ENCODE measurements at places on chromosomes 2 and 18.

DNA sequence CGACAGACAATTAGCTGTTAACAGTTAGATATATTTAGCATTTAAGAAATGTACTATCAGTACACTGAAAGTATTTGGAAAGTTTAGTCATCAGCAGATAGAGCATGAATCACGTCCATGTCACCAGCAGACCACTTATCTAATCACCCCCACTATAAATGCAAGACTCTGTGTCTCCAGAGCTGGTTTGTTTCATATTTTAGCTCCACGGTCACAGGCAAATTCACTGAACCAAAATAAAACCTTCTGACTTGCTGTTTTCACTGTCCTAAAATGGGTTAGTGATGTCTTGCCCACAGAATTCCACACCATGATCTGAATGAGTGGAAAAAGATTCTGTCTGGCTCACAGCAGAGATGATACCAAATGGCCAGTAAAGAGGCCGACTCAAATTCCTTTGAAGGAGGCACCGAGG is 64.9 kb downstream of the CDH2 start:
- DNase-seq, result no peak

DNA sequence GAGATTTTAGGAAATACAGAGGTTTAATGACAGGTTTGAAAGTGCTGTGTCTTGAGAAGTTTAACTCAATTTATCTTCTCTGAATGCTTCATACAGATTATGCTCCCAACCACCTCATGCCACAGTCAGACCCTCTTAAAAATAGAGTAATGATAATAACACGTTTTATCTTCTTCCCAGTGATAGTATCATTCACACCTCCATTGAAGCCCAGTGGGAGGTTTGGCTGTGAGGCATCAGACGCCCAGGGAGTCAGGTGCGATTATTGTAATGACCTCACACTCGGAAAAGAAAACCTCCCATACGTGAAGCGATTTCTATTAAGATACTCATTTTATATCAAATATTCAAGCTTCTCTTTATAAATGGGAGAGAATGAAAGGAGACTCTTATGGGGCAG is 366.3 kb downstream of the SETBP1 start:
- DNase-seq, result no peak

DNA sequence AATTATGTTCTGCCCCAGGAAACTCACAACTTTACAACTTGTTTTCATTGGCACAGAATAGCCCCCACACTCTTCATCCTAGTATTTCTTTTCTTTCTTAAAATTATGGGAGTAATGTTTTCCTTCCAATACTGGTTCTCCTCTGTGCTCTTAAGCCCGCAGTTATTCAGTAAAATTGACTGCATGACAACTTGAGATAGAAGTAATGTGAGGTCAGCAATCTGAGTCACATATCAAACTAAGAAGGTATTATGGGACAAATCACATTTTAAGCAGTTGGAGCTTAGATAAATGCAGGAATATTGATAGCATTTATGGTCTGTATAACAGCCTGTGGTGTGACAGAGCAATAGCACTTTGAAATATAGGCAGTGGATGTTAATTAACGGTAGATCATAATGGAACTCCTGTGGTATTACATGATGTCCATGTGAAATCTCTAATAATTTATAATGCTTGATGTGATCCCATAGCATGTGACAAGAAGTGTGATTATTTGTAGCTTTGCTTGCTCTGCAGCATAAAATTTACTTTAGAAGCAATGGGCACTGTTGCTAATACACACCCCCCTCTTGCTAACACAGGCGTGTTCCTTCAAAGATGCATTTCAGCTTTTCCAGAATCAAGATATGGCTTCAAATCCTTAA is 351.4 kb upstream of the CDH20 start:
- no peak for DNase-seq

DNA sequence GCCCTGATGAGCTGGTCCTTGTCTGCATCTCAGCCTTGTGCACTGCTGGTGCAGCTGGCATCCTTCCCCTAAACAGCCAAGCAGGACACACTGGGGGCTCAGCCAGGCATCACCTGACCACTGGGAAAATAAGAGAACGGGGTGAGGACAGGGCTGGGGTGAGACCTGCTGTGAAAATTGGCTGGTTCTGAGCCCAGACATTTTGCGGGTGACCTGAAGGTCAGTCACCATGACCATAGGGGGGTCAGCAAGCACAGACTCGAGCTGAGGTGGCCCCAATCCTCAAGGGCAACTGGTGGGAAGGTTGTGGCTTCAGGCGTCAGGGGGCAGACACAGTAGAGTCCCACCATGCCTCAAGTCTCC is 144.9 kb upstream of the TWIST2 start:
- DNase-seq, result no peak

DNA sequence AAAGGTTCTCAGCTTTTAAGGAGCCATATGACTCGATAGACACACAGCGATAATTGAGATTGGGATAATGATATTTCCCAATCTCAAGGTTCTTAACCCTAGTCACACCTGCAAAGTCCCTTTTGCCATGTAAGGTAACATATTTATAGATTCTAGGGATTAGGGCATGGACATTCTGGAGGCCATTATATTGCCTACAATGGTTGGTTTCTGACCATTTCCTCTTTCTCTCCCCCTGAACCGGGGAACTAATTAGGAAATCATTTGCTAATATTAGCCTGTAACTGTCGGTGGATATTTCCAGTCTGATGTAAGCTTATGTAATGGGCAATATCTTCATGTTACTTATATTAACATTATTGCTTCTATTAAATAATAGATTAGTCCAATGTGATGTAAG is 40.8 kb upstream of the ARHGAP15 start:
- no peak for DNase-seq

- DNase-seq, result no peak
Observed at GRCh38 chr2:29936020-29936419, 14.6 kb upstream of the ALK start.

DNA sequence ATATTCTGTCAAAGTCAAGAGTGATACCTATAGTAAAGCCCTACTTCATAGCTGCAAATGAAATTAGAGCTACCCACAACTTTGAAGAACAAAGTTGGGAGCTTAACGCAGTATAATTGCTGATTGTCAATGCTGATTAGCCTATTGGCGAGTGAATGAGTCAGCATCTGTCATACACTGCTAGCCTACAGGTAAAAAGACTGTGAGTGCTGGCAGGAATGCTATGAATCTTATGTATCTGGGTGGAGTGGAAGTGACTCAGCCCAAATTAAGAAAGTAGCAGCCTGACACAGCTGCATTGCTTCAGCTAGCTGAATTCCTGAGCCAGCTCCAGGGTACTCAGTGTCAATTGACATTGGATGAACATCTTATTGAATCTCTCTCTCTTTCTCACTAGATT is 179.4 kb upstream of the DCC start:
- DNase-seq, result peak; percentile 71

- DNase-seq, result no peak
Observed at GRCh38 chr18:2326999-2327398, 244.3 kb downstream of the METTL4 start.

- DNase-seq, result no peak
Observed at GRCh38 chr2:184049566-184049965, 548.8 kb upstream of the ZNF804A start.

DNA sequence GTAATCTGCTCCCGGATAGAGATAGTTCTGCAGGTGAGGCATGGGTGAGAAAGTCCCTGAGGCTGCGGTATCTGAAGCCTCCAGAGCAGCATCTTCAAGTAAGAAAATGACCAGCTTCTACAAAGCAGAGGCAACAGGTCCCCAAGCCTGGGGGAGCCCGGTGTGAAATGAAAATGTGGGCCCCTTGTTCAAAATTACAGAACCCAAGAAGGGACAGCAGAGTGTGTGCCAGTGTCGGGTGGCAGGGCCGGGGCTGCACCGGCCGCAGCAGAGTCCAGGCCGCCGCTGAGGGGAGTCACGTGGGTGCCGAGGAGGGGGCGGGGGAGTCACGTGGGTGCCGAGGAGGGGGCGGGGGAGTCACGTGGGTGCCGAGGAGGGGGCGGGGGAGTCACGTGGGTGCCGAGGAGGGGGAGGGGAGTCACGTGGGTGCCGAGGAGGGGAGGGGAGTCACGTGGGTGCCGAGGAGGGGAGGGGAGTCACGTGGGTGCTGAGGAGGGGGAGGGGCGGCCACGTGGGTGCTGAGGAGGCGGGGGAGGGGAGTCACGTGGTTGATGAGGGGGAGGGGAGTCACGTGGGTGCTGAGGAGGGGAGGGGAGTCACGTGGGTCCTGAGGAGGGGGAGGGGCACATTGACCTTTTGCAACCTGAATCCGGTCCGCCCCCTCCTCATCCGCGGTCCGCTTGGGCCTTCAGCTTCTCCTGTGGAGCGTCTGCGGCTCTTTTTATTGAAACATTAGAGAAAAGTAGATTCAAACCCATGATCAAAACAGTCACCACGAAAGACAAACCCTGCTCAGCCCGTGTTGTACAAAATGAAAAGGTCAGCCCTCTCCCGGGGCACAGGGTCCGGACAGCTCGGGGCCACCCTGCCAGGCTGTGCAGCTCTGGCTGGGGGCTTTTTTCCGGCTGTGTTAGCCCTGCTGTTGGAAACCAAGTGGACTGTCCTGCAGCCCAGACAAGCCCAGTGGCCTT is 10.4 kb downstream of the COLEC11 start:
- DNase-seq, result peak; percentile 37

- no peak for DNase-seq
Observed at GRCh38 chr2:150470435-150470834, 17.0 kb downstream of the RND3 start.

DNA sequence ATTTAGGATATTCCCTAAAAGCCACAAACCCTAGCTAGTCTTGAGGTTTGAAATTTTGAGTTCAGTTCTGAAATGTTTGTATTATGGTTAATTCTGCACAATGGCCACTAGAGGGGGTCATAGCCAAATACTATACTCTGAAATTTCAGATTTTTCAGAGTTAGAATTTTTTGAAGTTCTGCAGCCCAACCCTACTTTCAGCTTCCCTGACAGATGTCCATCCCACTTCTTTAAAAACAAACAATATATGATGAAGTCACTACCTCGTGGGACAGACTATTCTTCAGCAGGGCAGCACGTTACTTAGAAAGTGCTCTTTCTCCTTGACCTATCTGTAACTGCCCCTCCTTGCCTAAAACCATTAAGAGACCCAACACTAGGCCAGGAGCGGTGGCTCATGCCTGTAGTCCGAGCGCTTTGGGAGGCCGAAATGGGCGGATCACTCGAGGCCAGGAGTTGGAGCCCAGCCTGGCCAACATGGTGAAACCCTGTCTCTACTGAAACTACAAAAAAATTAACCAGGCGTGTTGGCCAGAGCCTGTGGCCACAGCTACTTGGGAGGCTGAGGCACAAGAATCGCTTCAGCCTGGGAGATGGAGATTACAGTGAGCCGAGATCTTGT is 48.2 kb upstream of the PAPOLG start:
- peak; percentile 20 for DNase-seq

GRCh38 chr2:224973112-224974016 is 68.9 kb downstream of the DOCK10 start:
- no peak for DNase-seq

DNA sequence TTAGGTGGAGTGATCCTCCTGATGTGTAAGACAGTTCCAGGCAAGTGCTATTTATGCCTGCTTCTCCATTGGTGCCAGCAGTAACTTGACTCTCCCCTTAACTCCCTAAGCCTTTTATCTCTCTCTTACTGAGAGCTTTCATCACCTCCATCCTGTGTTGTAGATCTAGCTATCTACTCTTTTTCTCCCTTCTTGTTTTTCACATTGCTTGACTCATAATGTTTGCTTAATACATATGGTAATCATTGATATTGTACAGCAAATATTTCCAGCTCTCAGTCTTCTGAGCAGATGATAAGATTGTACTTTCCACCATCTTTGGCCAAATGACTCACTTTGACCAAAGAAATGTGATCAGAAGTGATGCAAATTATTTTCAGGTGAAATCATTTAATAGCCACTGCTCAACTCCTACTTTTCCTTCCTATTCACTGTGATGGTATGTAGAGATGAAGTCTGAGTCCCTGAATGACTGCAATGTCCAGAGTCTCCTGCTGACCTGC is 165.0 kb downstream of the PLCL1 start:
- DNase-seq, result no peak

GRCh38 chr18:58257461-58257860 is 213.4 kb downstream of the NEDD4L start:
- no peak for DNase-seq

DNA sequence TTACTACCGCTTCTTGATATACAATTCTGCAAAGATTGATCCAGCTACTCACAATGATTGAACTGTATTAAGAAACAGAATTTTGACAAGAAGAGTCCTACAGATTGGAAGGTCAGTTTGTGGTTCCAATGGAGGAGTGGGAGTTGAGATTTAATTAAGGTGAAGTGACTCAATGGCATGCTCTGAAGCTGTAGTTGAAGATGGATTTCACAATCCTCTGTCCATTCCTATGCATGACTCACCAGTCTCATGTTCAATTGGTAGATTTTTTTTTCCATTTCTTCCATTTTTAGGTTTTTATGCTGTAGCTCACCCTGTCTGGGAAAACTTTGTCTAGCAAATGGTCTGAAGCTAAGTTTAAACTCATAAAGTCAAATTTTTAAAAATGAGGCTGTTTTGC is 83.3 kb downstream of the DPP4 start:
- DNase-seq, result no peak

- DNase-seq, result no peak
Observed at GRCh38 chr2:176128982-176129796, at the start of gene HOXD8. TSS of gene HOXD8 (plus strand) at chr2:176129705. CDS start at chr2:176130367, 662 bp downstream.

DNA sequence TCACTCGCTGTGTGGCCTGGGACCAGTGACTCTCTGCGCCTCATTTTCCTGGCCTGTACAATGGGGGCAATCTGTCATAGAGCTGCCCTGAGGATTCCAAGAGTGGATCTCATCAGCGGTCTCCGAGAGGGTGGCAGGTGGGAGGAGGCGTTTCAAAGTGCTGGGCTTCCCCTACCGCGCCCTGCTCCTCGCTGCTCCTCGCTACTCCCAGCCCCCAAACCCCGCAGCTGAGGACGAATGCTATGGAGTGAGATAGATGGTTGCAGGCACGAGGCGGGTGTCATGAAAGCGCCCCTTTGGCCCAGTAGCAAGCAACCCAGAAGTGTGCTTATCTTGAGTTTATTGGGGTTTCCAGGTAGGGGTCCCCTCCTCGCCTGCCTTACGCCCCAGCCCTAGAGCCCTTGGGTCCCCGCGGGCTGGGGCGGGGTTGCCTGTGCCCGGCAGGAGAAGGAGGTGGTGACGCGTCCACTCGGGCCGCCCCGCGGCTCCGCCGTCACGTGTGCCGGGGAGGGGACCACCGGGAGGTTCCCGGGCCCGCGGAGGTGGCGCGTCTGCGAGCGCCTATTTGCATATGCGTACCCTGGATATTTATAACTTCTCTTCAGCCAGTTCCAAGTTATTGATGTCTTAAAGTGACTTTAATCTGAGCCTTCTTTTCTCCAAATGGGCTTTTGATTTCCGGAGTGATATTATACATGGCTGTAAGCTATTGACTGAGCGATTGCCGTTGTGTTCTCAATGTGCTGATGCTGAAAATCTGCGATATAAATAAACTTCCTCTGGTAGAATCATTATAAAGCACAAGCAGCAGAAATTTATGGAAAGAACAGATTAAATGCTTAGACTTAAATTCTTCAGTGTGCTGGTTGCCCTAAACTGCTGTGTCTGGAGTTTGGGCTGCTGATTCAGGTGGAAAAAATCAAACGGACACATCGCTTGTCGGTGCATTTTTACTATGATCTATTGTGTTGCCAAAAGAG is 263.7 kb downstream of the ATAD2B start:
- DNase-seq, result no peak

GRCh38 chr2:145041706-145042105 is 521.8 kb upstream of the ZEB2 start:
- DNase-seq, result no peak

GRCh38 chr2:207465894-207466293 is 63.9 kb upstream of the CREB1 start:
- no peak for DNase-seq

- no peak for DNase-seq
Observed at GRCh38 chr2:194819367-194819766, 837.7 kb upstream of the SLC39A10 start.
